HTR-8/SVneo (cell line): ENCODE measurements at places on chromosomes 2 and 18.

DNA sequence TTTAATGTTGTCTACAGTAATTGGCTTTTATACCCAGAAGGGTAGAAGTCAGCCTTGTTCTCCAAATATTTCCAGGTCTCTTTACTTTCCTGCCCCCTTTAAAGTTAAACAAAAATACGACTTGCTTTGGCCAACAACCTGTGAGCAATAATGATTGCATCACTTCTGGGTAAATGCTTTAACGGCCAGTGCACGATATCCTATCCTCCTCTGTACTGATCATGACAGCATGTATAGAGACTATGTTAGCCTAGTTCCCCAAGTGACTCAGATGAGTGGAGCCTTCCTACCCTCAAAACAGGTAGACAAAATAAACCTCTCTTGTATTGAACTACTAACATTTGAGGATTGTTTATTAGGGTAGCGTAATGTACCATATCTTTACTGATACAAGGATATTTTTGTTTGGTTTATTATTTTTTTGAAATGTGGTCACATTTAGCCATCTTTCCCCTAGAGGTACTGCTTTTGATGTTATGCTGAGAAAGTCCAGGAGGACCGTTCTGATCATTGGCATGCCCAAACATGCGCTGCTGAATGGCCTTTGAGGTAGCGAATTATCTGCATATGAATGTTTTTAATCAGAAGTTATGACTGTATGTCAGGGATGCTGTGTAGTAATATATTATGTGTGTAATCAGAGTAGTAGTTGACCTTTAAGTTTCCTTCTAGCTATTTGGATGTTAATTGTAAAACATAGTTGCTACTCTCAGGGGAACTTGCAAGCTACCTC is 262.6 kb upstream of the DCC start:
- no peak for DNase-seq

- DNase-seq: peak; percentile 40
These were observed 145.1 kb upstream of the CCDC195 start for GRCh38 chr2:224861266-224861665.

GRCh38 chr18:49020621-49021021 is 69.9 kb upstream of the SMAD7 start:
- no peak for DNase-seq

DNA sequence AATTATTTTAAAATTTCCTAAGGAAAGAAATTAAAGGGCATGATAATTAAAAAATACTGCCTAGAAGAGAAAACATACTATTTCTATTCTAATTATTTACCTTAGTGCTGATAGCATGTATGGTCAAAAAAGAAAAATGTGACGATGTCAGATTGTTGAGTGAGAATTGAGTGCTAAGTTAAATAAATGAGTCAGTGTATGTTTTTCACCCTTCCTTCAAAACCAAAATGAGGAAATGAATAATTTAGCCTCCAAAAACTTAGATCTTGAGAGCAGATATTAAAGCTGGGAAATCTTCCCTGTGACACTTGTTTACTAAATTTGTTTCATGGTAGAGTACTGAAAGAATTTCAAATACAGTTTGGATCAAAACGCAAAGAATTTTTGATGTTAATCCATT is 58.6 kb upstream of the NYAP2 start:
- no peak for DNase-seq

DNA sequence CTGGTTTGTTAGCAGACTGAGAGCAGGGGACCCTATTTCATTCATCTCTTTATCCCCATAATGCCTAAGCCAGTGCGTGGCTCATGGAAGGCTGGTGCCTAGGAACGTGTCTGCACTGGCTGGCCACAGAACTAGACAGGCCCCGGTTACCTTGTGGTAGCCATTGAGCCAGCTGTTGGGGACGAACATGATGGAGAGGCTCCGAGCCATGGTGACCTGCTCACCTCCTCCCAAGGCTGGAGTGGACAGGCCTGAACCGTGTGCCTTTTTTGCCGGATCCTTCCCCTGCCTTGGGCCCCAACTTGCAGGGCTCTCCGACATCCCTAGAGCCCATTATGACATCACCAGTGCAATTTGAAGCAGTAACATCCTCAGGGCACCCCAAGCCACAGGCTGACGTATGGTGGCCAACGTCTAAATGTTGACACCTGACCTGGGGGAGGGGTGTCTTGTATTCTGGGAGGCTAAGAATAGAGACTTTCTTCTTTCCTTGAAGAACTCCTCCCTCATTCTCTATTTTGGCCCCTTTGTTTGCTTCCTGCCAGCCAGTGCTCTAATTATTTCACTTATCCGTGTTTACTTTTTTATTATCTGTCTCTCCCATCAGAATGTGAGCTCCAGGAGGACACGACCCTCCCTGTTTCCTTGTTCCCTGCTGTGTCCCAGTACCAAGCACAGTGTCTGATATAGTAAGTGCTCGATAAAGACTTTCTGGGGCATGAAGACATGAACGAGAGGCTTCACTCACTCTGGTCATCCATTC is 12.2 kb upstream of the DNPEP start:
- DNase-seq: no peak

DNA sequence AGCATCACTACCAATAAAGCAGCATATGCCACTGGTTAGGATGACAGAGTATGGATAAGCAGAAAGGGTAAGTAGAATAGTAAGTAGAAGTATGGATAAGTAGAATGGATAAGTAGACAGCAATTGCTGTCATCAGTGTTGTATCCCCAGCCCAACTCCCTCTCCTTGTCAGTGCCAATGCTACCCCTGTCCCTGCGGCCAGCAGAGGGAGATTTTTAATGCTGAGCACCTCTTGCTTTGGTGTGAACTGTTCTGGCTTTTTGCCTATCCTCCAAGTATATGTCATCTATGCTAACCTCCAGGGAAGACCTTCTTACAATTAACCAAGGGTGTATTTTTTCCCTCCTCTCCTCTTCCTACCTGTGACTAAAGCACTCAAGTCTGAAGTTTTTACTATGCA is 136.7 kb upstream of the SPHKAP start:
- peak; percentile 23 for DNase-seq

- DNase-seq: no peak
These were observed 150.0 kb upstream of the ALKAL2 start for GRCh38 chr2:437756-438393.

- no peak for DNase-seq
These were observed 35.3 kb upstream of the NPAS2 start for GRCh38 chr2:100784681-100785080.

GRCh38 chr2:99811544-99811943 is 321.7 kb upstream of the REV1 start:
- DNase-seq: peak; percentile 24

- no peak for DNase-seq
These were observed 19.1 kb downstream of the MXD1 start for GRCh38 chr2:69933839-69934613.

GRCh38 chr2:136057023-136057801 is 60.7 kb downstream of the CXCR4 start:
- DNase-seq: no peak

GRCh38 chr2:40751981-40752380 is 300.1 kb upstream of the SLC8A1 start:
- DNase-seq: no peak

GRCh38 chr2:67515538-67515937 is 118.4 kb downstream of the ETAA1 start:
- DNase-seq: no peak

- DNase-seq: no peak
These were observed 63.7 kb downstream of the BABAM2 start for GRCh38 chr2:27954221-27954673.

DNA sequence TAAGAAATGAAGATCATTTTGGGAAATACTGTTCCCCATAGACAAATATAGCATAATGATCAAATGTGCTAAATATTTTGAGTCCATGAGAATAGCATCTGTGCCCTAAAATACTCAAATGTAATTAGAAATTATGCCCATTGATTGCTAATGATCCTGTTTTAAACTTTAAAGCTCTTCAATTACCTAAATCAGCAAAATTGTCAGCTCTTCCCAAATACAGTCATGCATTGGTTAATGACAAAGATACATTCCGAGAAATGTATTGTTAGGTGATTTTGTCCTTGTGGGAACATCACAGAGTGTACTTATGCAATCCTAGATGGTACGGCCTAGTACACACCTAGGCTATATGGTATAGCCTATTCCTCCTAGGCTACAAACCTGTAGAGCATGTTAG is 89.7 kb downstream of the NEB start:
- no peak for DNase-seq

- no peak for DNase-seq
These were observed 163.5 kb upstream of the CXCR4 start for GRCh38 chr2:136281281-136282114.

- DNase-seq: no peak
These were observed 182.2 kb downstream of the SMAD2 start for GRCh38 chr18:47748093-47748796.

DNA sequence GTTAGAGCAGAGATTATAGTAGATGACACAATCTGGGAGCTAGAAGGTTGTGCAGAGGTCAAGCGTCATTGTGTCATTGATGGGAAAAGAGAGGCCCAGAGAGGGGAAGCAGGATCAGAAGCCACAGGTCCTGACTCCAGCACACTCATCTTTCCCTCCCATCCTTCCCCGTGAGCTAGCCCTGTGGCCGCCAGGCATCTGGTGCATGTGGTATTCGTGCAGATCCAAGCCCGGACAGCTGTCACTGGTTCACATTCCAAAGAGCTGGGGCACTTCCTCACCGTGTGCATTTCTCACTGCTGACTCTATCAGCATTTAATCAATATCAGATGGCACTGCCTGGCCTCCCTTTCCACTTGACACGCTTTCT is 94.1 kb upstream of the THOC1 start:
- peak; percentile 90 for DNase-seq

- no peak for DNase-seq
These were observed 37.3 kb downstream of the DARS1 start for GRCh38 chr2:135948141-135948540.

GRCh38 chr2:63544017-63544627 is 44.2 kb downstream of the WDPCP start:
- no peak for DNase-seq

- no peak for DNase-seq
These were observed 211.0 kb upstream of the NT5C1B start for GRCh38 chr2:18800240-18800971.

DNA sequence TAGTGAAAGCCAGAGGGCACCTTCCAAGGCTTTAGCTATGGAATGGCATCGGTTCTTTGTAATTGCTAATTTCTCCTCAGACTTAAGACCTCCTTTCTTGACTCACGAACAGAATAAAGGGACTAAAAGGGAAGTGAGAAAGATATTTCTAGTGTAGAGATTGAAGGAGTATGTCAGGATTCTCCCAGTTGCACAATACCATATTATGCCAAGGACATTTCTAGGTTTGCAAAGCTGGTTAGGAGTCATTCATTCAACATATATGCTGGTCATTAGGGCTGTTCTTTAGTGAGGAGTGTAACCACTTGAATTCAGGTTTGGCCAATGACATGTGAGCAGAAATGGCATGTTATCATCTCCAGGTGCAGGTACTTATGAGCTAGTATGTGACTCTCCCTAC is 7.4 kb downstream of the REEP1 start:
- no peak for DNase-seq

DNA sequence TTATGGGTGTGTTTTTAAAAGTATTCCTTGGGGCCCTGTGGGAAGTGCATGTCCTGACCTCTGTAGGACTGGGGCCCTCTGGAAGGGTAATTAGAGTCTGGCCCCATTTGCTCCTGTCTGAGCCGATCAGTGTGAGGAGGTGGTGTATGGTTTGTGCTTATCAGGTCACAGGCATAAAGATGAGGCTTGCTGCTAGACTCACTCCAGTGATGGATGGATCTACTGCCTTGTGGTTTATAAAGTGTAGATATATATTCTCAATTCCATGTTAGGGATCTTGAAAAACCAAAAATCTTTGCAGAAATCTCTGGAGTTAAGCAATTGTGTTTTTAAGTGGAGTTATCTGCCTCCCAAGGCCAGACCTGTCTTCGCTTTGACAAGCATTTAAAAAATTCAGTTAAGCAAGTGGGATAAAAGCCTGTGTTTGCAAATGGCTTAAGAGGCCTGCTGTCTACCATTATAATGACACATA is 182.4 kb downstream of the PTPRM start:
- DNase-seq: no peak

- DNase-seq: no peak
These were observed 243.4 kb downstream of the LDLRAD4 start for GRCh38 chr18:13461936-13462335.

GRCh38 chr2:8039732-8040131 is 642.1 kb upstream of the ID2 start:
- DNase-seq: no peak

GRCh38 chr2:194443926-194444325 is 1213.1 kb upstream of the SLC39A10 start:
- DNase-seq: no peak

GRCh38 chr18:63994783-63995399 is 25.0 kb downstream of the SERPINB8 start:
- peak; percentile 37 for DNase-seq

DNA sequence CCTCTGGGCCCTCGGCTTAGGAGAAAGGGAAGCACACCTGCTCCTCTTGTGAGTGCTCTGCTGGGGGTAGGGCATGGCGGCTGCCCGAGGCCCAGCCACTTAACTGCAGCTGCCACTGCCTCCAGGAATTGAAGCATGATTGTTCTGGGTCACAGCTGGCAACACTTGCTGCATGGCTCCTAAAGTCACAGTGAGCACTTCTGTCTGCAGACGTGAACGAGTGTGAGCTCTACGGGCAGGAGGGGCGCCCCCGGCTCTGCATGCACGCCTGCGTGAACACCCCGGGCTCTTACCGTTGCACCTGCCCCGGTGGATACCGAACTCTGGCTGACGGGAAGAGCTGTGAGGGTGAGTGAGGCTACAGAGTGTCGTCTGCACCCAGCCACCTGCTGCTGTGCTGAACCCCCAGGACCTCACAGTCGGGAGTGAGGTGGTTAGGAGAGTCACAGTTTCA is 44.4 kb downstream of the FBLN7 start:
- DNase-seq: no peak

DNA sequence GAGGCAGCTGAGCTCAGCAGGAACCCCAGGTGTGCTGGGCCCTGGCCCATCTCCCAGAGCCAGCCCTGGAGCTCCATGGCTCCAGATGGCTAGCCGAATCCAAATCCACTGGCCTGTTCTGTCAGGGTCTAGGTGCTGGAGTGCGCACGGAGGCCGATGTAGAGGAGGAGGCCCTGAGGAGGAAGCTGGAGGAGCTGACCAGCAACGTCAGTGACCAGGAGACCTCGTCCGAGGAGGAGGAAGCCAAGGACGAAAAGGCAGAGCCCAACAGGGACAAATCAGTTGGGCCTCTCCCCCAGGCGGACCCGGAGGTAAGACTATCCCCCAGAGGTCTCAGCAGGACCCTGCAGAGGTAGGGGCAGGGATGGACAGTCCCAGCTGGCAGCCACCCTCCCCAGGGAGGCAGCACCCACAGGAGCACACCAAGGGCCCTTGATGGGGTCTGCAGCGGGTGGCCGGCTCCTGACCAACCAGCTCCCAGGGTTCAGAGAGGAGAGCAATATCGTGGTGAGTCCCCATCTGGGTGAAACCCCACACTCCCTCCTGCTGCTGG is 26.1 kb upstream of the PRLH start:
- no peak for DNase-seq

DNA sequence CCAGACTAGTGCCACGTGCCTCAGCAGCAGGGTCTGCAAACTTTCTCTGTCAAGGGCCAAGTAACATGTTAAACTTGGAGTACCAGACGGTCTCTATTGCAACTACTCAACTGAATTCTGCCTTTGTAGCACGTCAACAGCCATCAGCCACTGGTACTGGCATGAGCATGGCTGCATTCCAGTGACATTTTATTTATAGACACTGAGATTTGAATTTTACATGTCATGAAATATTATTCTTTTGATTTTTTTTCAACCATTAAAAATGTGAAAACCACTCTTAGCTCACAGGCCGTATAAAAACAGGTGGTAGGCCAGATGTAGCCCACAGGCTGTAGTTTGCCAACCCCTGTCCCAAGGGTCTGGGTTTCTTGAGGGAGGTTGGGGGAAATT is 199.7 kb downstream of the TPGS2 start:
- no peak for DNase-seq

GRCh38 chr2:240213476-240214421 is 73.3 kb upstream of the OTOS start:
- DNase-seq: no peak
